ENCODE measurements at places on chromosomes 7 and 10. TPM values are rescaled to one million over a fixed set of nuclear protein-coding genes. Genes with fewer than 3 reads are reported as not detected.

GRCh38 chr7:79714081-79714480, 260.6 kb upstream of the MAGI2 start:
- no peak for DNase-seq
- no peaks in the 10 kb centered on the region for H3K4me1 ChIP-seq
- H3K27ac ChIP-seq = no peak overlapping the region
- H3K27me3 ChIP-seq = no peaks in the 10 kb centered on the region

DNA sequence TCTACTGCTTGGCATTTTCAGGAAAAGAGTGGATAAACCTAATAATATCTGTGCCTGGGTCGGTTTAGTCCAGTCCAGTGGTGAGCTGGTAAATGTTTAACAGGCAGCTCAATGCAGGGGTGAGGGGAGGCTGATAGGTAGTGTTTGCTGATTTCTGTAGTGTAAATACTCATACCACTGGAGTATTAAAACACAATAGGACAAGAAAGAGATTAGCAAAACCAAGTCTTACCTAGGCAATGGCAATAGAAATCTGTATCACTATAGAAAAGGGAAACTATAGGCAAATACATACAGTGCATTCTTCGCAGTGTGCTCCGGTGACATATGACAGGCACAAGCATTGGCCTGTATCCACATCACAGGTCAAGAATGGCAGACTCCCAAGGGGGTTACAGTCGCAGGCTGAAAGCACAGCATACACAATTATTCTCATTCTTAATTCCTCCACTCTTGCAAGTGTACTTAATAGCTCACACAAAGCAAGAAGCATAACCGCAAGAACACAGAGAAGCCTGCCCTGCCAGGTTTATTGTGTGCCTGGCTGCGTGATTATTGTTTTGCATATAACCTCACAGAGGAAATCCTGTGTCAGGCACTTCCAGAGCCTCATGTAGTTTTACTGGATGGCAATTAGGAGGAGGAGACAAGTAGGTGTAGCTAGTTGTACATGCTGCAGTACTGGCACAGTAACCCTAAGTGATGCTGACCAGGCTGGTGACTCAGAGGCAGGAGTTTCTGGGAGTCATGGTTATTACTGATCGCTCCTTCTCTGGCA, 35.0 kb downstream of the LAMB4 start:
- DNase-seq = peak; percentile 78
- no peak overlapping the region for H3K4me3 ChIP-seq

DNA sequence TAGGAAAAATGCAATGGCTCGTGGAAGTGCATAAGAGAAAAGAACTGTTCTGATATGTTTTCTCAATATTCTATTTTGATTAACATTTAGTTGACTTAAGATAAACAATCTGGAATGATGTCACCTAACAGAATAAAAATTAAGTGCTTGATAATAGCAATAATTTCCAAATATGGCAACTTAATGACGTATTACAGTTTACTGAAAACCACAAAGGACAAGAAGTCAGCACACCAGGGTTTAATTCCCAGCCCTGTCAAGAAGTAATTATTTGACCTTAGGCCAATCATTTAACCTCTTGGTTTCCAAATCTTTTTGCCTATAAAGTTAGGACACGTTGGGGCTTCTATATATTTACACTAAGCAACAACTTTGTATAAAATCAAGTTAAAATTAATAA, 95.7 kb downstream of the CABCOCO1 start:
- no peaks in the 10 kb centered on the region for H3K27me3 ChIP-seq
- no peaks in the 10 kb centered on the region for H3K4me1 ChIP-seq
- H3K36me3 ChIP-seq = no peaks in the 10 kb centered on the region

GRCh38 chr10:110032801-110033700, 25.3 kb downstream of the ADD3 start:
- peaks cover 28% of the 10 kb centered on the region for H3K4me1 ChIP-seq
- H3K36me3 ChIP-seq = no peaks in the 10 kb centered on the region
- no peaks in the 10 kb centered on the region for H3K27me3 ChIP-seq
- H3K27ac ChIP-seq = peak overlapping the region; percentile 51
- H3K4me3 ChIP-seq = peak overlapping the region; percentile 2
- no peak for DNase-seq

DNA sequence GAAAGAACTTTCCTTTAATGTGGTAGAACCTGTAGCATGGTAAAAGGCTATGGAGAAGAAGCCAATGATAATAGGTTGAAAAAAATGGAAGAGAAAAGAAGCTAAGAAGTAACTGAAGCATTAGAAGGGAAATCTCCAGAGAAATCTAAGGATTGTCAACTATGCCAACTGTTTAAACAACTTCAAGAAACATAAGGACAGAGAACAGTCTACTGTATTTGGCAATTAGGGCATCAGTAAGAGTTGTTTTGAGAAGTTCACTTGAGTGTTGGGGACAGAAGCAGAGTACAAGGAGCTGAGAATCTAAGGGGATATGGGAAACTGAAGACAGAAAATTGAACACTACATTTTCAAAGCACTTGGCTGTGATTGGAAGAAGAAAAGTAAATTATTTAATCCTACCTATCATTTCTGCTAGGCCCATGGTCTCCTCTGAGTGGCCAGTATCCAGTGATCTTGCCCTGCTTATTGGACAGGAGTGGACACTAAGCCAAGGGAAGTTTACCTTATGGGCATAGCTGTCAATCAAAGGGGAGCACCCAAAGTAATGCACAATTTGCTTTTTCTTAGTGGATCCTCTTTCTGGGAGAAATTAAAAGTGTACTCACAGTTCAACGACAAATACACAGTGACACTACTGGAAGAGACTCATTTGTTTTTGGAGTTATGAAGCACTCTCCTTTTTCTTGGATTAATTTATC, 56.4 kb upstream of the CCDC71L start:
- H3K36me3 ChIP-seq = no peaks in the 10 kb centered on the region
- H3K27me3 ChIP-seq = no peaks in the 10 kb centered on the region
- H3K4me3 ChIP-seq = no peak overlapping the region
- peaks cover 2% of the 10 kb centered on the region for H3K4me1 ChIP-seq
- H3K27ac ChIP-seq = peak overlapping the region; percentile 27

Gene HYAL4
- not detected for total RNA-seq

Gene TMEM130
- total RNA-seq = 33.6 TPM

Measured in ascending aorta (tissue), 2 donors.